ENCODE measurements at places on chromosomes 6 and 20.

DNA sequence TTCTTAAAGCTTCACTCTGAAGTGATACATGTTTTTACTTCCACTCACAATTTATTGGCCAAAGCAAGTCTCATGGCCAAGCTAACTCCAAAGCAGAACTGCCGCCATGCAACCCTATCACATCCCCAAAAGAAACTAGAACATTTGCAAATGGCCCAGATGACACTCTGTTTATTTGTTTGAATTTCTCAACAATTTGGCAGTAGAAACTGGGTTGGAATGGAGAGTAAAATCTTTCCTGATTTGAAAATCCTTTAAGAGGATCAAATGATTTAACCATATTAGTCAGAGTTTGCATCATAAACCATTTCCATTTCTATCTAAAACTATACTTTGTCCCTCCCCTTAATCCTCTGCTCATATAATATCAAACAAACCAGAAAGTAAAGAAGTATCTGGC is 39.1 kb upstream of the E2F3 start:
- DNase-seq: no peak

DNA sequence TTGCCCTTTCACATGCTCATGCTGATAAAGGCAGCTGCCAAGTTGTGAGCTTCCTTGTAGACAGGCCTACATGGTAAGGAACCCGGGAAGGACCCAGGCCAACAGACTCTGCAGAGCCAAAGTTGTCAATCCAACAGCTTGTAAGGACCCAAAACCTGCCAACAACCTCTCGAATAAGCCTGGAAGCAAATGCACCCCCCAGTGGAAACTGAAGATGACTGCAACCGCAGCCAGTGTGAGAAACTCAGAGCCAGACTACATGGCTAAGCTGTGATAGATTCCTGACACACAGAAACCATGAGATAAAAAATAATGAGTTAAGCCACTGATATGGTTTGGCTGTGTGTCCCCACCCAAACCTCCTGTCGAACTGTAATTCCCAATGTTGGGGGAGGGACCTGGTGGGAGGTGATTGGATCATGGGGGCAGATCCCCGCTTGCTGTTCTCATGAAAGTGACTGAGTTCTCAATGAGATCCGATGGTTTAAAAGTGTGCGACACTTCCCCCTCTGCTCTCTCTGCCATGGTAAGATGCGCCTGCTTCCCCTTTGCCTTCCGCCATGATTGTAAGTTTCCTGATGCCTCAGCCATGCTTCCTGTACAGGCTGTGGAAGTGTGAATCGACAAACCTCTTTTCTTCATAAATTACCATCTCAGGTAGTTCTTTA is 18.8 kb upstream of the CLPSL2 start:
- peak; percentile 16 for DNase-seq

DNA sequence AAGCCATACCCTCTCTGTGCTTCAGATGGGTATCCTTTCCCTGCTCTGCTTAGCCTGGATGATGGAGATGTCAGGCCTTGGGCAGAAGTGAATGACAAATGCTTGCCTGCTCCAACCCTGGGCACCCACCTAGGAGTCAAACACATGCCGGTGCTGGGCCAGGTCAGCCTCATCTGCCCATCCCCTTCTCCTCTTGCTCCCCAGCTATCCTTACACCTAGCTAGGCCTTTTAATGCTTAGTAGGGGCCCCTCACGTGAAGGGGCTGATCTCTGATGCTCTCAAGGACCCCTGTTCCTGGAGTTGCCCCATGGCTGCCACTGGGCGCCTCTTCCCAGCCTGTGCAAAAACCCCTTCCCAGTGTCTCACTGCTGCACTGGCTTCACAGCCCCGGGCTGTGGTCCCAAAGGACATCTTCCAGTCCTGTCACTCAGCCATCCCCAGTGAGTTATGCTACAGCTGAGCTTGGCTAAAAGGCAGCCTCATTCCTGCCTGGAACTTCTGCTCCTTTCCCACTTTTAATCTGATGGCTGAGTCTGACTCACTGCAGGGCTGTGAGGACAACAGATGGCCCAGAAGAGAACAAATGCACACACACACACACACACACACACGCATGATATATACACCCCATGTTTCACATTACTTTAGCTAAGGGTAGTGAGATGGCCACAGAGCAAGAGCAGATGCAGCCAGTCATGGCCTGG is 12.8 kb upstream of the SDCBP2 start:
- no peak for DNase-seq

GRCh38 chr20:60561052-60561451 is 602.8 kb downstream of the CDH26 start:
- no peak for DNase-seq

- DNase-seq: no peak
Measured at GRCh38 chr6:166365806-166366205, 16.9 kb downstream of the MPC1 start.

GRCh38 chr20:56927127-56927526 is 298.0 kb downstream of the TFAP2C start:
- DNase-seq: no peak

DNA sequence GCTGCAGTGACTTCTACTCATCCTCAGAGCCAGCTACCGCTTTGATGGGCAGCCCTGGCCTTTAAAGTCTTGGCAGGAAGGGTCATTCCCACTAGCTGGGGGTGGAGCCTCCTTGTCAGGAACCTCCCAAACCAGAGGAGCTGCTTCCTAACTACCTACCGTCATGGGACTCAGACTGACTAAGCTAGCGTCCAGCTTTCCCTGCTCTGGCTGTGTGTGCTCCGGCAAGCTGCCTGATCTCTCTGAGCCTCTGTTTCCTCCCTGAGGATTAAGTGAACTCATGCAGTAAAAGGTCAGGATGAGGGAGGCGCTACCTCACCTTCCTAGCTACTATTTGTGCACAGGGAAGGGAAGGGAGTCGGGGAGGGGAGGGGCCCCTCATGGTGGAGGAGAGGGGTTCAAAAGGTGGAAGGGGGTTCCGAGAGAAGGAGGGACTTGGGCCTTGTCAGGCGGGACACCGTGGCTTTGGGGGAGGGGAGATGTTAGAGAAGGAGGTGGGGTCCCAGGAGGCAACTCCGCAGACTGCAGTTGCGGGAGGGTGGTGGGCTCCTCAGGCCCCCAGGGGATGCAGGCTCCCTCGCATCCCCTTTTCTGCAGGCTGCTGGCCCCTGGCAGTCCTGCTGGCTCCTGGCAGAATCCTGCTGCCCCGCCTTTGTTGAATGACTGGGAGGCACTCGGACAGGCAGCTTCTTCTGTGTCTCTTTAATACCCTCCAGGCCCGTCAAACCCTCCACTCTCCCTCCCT is 9.8 kb downstream of the DUSP15 start:
- DNase-seq: no peak

DNA sequence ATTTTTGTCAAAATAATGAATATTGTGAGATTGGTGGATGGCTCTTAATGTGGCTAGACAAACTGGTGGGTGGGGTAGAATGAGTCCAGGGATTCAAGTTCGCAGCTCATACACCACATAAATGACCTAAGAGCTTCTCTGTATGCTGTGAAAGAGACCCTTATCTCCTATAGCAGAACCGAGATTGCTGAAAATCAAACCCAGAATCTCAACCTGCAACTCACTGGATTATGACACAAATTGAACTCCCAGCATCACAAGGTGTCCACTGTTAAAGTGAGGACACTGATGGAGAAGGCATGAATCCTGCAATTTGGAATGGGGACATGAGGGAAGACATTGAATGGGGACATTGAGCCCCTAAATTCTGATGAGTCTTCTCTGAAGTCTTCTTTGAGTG is 51.3 kb upstream of the CNKSR3 start:
- DNase-seq: no peak

GRCh38 chr6:165456286-165456685 is 146.9 kb upstream of the C6orf118 start:
- DNase-seq: no peak

DNA sequence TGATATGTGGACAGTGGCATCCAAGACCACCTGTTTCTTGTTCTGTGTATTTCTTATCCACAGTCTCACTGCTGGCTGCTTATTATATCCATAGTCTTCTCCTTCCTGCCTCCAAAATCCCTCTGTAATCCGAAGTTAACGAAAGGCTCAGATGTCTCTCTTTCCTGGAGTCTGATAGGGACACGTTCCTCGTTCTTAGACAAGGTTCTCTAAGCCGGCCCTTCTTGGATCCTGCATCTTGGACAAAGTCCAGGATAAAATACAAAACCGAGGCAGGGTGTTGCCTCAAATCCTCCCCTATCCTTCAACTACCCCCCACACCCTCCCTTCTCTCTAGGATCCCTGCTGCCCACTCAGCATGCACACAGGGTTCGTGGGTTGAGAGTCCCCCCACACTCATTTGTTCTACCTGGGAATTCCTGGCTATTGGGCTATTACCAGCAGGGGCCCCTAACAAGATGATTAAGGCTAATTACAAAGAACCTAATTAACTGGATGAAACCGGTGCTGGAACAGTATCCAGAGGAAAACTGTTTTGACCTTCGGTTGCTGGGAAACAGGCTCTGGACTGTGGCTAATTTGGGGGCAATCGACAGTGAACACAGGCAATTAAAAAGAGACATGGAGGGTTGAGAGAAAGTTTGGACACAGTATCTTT is 32.7 kb upstream of the MRPS10 start:
- no peak for DNase-seq
